ENCODE measurements at places on chromosomes 5 and 9.

DNA sequence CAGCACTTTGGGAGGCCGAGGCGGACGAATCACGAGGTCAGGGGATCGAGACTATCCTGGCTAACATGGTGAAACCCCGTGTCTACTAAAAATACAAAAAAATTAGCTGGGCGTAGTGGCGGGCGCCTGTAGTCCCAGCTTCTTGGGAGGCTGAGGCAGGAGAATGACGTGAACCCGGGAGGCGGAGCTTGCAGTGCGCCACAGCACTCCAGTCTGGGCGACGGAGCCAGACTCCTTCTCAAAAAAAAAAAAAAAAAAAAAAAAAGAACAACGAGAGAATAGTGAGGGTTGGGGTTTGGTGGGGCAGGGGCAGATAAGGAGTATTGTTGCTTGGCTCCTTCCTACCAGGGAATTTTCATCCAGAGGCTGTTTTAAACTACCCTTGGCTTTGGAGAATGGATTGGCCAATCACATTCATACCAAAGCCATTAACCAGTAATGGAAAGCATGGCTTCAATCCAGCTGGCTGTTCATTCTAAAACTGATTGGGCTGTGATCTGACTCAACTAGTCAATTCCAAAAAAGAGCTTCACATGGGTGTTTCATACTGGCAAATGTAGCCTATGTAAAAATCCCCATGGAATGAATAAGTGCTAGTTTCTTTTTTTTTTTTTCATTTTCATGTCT, 64.4 kb downstream of the PLCXD3 start:
- DNase-seq = no peak

DNA sequence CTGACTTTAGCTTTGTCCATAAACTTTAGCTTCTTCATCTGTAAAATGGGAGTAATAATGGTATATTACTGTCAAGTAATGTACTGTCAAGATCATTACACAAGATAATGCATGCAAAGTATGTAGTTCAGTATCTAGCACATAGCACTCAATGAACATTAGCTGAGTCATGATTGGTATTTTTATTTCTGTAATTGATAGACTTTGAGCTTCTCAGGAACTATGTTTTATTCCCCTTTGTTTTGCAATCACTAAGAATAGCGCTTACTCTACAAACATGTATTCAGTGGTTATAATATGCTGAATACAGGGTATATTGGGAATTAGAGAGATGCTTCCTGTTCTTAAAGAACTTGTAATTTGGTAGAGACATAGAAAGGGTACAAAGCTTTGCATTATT, 142.3 kb upstream of the KLF9 start:
- no peak for DNase-seq

- no peak for DNase-seq
Observed at GRCh38 chr9:113945784-113946183, 69.7 kb downstream of the ZNF618 start.

GRCh38 chr9:73039271-73040263, 86.7 kb upstream of the ALDH1A1 start:
- DNase-seq = no peak

GRCh38 chr9:108609227-108609896, 246.4 kb downstream of the ACTL7B start:
- no peak for DNase-seq

DNA sequence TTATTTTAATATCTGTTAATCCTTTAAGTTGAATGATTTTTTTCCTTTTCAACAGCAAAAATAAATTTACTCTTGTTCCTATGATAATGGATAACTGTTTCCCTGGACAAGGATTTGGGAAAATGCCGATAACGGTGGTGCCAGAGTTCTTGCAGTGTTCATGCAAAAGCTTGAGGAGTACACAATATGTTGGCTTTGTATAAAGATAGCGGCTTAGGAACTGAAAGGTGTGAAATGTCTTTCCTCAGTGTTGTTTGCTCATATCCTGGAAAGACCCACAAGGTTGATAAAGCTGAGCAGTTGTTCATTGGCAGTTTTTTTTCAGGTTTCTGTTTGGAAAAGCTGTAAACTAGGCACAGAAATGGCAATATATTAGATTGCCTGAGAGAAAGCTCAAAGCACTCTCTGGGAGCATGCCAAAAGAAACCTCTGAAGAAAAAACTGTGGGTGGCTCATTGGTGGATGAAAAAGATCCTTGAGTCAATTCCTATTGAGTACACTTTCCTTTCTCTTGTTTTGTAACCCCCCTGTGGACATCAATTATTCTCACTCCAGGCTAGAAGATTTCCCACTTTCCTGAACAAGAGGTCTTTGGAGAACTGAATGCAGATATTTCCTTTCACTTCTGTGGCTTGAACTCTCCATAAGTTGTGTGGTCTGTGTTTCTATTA, 117.2 kb upstream of the RGMB start:
- DNase-seq = no peak

DNA sequence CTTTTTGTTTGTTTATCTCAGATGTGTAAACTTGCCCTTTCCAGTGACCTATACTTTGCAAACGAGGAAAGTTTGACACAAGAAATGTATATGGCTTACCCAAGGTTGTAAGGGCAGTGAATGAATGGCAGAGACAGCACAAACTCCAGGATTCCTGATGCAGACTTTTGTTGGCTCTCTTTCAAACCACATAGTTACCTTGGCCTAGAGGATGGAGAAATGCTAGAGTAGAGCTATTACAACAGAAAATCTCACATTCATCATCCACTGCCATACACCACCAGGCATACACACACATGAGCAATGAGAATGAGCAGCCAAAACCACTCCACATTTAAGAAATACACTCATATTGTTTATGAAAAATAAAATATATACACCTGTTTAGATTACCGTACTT, 387.0 kb downstream of the TLR4 start:
- DNase-seq = no peak

DNA sequence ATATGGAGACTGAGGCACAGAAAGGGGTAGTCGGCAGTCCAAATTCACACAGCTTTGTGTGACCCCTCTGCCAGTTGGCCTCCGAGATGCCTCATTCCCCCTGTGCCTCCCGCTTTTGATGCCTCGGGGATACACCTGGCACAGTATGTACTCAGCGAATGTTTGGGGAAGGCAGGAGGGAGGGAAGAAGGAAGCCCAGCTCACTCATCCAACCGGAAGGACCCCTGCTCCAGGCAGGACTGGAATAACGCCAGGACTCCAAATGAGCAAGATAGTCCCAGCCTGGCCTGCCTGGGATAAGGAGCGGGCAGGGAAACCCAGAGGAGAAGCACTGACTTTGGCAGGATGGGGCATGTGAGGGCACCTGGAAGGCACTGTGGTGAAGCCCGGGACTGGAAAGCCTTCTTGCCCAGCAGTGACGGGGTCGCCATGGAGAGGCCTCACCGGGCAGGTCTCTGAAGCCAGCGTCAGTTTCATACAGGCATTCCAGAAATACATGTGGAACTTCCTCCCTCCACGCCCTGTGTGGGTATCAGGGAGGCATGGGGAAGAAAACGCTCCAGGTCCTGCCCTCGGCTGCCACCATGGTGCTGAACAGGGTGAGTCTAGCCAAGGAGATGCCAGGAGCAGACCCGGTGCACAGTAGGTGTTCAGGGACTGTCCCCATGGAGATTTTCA, 20.3 kb downstream of the LMX1B start:
- DNase-seq = no peak

DNA sequence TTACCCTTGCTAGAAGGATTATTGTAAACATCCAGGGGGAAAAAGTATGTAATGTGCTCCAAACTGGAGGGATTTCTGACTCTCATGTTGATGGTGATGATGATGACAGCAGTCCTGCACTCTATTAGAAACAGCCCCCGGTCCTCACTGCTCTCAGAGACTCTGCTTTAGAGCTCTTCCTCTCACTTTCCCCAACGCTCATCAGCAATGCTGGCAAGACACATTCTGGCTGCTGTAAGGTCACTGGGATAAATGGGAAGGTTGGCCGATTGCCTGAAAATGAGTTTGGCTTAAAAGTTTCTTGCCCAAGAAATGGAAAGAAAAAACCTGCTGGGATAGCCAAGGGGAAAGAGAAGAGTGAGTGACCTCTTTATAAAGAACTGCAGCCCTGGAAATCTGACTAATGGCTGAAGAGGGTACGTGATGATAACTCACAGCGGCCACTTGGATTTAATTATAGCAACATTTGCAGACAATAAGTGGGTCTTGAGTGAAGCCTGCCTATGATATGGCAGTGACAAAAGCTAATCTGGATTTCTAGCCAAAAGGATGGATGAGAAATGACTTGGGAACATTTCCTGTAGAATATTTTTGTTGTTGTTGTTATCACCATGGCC, 235.8 kb downstream of the TMEM38B start:
- DNase-seq = no peak

All from activated T-cell treated with anti-CD3 and anti-CD28 coated beads, Interleukin-2, amount 50 U/mL, for 48 hours (primary cell).